ENCODE measurements at places on chromosomes 2 and 18.

DNA sequence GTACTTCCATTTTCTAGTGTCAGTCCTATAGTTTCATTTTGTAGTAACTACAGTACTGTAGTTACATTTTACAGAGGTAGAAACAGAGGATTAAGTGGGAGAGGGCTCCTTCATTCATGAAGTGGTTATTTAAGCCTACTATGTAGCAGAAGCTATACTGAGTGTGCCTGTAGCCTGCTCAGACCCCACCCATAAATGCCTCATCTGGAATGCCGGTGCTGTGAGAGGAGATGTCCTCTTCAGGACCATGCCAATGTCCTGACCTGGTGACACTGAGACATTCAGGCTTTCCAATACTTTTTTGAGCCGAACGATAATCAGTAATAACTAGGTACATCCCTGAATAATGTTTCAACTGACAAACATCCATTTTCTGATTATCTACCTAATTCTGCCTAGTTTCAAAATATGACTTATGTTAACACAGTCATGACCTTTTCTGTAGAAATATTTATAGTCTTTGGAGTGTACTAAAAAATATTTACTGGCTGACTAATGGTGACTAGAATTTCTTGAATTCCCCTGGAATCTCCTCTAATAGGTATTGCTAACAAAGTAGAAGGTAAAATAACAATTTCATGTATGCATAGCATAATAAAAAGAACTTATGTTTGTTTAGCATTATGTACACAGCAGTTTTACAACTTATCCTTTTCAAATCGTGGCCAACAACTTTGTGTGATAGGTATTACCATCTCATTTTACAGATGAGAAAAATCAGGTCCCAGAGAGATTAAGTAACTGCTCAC, 10.2 kb upstream of the ARHGAP28 start:
- DNase-seq = no peak

DNA sequence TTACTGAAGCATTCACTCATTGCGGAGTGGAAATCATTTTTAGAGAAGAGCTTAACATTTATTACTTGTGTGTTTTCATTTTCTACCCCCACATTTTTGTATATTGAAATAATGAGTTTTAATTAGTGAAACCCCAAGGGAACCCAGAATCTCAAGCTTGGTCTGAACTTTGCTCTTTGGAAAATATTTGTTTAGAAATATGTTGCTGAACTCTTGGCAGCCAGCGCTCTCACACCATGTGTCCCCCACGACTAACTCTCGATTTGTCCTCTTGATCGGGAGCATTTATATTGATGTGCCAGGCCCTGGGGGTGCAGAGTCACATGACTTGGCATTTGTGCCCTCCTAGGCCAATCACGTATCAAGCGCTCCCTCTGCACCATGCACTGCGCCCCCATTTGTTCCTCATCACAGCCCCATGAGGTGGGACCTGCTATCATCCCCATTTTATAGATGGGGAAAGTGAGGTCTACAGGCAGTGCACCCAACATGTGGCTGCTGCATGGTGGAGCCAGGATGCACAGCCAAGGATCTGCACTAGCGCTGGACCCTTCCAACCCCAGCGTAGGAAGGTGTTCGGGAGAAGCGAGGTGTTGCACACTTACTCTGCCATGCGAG, 149.7 kb downstream of the NCK2 start:
- DNase-seq = no peak

- no peak for DNase-seq
Observed at GRCh38 chr2:37323176-37323780, 1.4 kb downstream of the PRKD3 start.

- no peak for DNase-seq
Observed at GRCh38 chr2:37802211-37802752, 122.8 kb upstream of the RMDN2 start.

DNA sequence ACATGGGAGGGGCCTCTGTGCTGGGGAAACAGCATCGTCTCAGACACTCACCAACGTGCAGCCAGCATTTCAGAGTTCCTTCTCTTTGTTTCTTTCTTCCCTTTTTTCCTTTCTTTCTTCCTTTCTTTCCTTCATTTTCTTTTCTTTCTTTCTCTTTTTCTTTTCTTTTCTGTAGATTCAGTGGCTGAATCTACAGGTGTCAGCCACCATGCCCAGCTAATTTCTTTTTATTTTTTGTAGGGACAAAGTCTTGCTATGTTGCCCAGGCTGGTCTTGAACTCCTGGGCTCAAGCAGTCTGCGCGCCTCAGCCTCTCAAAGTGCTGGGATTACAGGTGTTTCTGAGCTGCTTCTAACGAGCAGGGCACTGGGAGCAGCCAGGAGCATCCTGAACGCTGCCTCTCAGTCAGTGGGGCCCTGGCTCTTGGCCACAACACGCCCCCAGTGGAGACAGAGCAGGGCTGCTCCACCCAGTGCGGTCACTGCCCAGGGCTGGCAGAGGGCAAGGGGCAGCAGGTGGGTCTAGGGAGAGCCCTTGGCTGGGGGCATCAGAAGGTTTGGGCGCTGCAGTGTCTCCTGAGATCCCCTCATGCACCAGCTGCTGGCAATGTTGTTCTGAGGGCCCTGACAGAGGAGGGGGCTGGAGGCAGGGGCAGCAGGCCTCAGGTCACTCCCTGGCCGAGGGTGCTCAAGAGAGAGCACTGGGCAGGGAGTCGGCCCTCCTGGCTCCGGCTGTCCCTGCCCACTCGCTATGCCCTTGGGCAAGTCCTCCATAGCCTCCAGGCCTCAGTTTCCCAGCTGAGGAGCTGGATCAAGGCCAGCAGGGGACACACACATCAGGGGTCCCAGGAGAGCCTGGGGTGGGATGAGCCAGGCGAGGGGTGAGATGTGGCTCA, 4.7 kb upstream of the KLHL30 start:
- no peak for DNase-seq

DNA sequence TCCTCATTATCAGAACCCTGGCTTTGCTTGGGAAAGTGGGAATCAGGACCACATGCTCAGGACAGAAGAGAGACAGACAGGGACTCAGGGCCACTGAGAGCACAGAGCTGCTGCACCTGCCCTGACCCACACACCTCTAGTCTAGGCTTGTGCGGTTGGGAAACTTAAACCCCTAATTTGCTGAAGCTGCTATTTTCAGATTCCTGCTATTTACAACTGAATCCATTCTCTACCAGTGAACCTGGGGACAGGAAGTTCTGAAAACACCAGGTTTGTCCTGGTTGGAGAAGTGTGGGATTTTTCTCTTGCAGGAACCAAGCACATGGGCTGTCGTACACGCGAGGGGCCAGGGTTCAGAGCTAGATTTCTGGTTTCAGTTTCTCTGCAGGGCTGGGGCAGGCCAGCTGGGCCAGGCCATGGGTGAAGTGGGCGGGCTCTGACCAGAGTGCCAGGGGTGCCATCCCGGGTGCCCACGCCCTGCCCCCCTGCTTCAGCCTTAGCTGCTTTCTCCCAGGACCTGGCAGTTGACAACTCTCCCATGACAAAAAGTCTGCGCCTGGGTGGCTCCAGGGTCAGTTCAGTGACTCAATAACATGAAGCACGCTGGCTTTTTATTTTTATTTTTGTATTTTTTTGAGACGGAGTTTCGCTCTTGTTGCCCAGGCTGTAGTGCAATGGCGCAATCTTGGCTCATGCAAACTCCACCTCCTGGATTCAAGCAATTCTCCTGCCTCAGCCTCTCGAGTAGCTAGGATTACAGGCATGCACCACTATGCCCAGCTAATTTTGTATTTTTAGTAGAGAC, 51.3 kb upstream of the SLC1A4 start:
- DNase-seq = no peak

DNA sequence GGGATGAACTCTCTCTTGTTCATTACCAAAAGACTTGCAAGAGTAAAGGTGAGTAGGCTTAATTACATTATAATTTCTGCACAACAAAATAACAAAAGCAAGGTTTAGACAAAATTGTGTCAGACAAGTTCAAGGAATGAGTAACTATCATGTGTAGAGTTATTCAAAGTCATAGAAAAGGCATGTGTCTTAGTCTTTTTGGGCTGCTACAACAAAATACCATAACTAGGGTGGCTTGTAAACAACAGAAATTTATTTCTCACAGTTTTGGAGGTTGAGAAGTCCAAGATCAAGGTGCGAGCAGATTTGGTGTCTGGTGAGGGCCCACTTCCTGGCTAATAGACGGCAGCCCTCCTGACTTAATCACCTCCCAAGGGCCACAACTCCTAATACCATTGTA, 37.6 kb downstream of the IL1R2 start:
- no peak for DNase-seq

DNA sequence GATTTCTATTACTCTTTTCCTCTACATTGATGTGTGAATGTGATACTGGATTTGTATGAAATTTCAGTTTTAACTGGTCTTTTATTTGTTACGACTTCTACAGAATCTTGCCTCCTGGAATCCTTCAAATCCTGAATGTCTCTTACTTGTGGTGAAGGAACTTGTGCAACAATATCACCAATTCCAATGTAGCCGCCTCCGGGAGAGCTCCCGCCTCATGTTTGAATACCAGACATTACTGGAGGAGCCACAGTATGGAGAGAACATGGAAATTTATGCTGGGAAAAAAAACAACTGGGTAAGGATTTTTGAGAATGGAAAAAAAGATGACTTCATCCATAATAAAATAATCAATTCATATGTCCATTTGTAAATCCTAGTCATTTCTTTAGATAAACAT, 134.6 kb downstream of the BABAM2 start:
- no peak for DNase-seq

DNA sequence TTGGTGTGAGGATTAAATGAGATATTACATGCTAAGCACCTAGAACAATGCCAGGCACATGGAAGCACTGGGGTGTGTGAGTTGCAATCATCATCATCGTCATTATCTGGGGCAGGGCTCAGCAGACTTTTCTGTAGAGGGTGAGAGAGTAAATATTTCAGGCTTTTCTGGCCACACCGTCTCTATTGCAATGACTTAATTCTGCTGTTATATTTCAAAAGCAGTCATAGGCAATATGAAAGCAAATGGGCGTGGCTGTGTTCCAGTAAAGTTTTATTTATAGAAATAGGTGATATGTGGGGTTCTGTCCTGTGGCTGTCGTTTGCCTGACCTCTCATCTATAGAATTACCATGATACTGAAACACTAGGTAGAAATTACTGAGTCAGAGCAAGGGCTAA, 60.6 kb downstream of the IL1R2 start:
- DNase-seq = no peak

GRCh38 chr2:121723316-121723715, 13.4 kb downstream of the NIFK start:
- DNase-seq = no peak

GRCh38 chr2:186709529-186710450, 15.9 kb downstream of the FAM171B start:
- DNase-seq = no peak

DNA sequence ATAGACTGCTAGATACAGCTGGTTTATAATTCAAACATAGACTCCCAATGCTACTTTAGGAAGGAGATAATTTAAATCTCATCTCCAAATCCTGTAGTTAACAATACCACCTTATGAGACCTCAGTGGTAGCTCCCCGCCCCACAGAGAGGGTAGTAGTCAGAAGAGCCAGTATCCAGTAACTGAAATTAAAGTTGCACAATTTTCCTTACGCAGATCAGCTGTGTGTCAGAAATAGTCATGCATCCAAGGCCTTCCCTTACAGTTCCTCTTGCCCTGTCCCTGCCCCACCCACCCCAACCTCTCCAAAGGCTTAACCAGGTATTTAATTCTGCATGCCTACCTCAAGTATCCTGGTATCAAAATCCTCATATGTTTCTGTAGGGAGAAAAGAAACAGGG, 15.5 kb downstream of the MRPS5 start:
- no peak for DNase-seq

DNA sequence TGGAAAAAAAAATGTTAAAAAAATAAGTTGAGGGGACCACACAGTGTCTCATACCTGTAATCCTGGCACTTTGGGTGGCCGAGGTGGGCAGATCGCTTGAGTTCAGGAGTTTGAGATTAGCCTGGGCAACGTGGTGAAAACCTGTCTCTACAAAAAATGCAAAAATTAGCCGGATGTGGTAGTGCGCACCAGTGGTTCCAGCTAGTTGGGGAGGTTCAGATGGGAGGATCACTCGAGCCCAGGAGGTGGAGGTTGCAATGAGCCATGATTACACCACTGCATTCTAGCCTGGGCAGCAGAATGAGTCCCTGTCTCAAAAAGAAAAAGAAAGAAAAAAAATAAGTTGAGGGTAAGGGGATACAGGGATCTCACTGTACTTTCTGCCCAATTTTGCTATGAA, 6.1 kb upstream of the KYNU start:
- no peak for DNase-seq

DNA sequence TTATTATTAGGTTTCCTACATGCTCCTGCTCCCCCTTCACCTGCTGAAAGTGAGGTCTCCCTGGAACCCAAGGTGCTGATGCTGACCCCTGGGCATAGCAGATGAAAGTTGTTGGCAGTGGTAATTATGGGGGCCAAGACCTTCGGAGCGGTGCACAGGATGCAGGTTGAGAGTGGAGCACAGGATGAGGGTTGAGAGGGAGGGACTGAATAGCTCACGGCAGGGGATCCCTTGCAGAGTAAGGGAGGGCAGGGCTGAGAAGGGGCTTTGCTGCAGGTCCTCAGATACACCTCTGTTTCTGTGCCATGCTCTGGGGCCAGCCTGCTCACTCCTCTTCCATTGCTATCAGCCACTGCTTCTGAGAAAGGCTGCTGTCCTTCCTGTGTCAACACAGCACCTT, 163.3 kb downstream of the FHOD3 start:
- no peak for DNase-seq

- DNase-seq = no peak
Observed at GRCh38 chr18:79508565-79509535, 113.1 kb downstream of the NFATC1 start.

DNA sequence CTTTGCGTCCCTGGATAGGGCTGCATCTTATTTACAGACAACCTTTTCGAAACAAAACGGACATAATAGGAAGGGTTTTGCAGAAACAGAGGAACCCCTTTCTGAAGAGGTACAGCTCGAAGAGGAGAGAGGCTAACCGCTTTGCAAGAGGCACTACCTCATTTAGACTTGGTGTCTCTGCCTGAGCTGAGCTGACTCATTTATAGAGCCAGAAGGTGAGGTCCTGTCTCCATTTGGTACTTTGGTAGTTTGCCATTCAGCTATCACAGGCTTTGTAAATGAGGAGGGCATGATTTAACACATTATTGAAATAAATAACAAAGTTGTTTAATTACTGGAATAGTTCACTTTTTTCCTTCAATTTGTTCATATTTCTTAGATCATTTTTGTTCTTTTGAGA, 2.2 kb upstream of the NXPH2 start:
- DNase-seq = no peak

- no peak for DNase-seq
Observed at GRCh38 chr2:33457556-33458247, 18.7 kb upstream of the RASGRP3 start.

Measured in H1 (cell line).